Muscle of leg (tissue), 16 donors: ENCODE measurements at places on chromosomes 7 and 10. TPM values are rescaled to one million over a fixed set of nuclear protein-coding genes. Genes with fewer than 3 reads are reported as not detected.
A peak's percentile ranks its signal among the peaks of the same experiment; 100 is the strongest.

Gene FAM237B
- total RNA-seq = not detected

Gene STEAP1
- total RNA-seq = 5.5 TPM

Gene SLC26A3
- not detected for total RNA-seq

Gene AKR1C8
- total RNA-seq = 0.09 TPM

Gene ARL3
- total RNA-seq = 7.6 TPM

Gene OR13A1
- total RNA-seq = not detected

Gene PRDX3
- total RNA-seq = 120 TPM

Gene XRCC2
- total RNA-seq = 3.5 TPM

Gene TACC2
- total RNA-seq = 53.6 TPM

Gene RASA4B
- total RNA-seq = 8.9 TPM

GRCh38 chr7:117872561-117873309 lies 506 bp downstream of the CTTNBP2 start:
- peak; percentile 29 for DNase-seq

GRCh38 chr10:28523725-28524252 lies 9.1 kb upstream of the WAC start:
- DNase-seq = no peak

DNA sequence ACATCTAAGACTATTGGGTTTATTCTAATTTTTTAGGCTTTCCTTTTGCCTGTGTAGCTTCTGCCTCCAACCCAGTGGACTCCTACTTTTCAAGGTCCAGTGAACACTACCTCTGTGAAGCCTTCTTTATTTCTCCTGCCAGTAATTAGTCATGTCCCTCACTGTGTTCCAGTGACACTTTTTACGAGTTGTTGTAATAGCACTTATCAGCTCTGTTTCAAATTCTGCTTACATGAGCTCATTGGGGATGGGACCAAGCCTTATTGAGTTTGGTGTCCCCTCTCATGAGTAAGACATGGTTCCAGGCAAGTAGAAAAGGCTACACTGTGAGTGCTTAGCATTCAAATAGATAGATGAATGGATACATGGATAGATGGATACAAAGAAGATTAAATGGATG lies 184.6 kb downstream of the HIBADH start:
- DNase-seq = no peak

DNA sequence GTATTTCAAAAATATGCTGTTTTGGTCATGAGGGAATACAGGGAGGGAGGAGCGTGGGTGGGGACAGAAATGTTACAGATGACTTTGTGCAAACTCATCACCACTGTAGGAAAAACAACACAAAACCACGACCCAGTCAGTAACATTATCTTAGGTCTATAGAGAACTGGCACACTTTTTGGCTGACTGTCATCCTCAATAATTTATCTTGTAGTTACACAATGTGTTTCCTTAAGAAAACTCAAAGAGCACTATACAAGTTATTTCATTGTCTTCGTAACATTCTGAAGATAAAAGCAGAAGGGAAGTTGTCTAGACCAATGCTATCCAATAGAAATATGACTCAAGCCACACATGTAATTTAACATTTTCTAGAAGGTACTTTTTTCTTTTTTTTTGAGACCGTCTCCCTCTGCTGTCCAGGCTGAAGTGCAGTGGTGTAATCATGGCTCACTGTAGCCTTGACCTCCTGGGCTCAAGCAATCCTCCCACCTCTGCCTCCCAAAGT lies 16.9 kb upstream of the CDK14 start:
- DNase-seq = no peak

- DNase-seq = peak; percentile 45
Measured at GRCh38 chr10:44752451-44753441, 158.4 kb upstream of the TMEM72 start.

GRCh38 chr7:18278316-18278715 lies 217.2 kb upstream of the HDAC9 start:
- DNase-seq = peak; percentile 78

DNA sequence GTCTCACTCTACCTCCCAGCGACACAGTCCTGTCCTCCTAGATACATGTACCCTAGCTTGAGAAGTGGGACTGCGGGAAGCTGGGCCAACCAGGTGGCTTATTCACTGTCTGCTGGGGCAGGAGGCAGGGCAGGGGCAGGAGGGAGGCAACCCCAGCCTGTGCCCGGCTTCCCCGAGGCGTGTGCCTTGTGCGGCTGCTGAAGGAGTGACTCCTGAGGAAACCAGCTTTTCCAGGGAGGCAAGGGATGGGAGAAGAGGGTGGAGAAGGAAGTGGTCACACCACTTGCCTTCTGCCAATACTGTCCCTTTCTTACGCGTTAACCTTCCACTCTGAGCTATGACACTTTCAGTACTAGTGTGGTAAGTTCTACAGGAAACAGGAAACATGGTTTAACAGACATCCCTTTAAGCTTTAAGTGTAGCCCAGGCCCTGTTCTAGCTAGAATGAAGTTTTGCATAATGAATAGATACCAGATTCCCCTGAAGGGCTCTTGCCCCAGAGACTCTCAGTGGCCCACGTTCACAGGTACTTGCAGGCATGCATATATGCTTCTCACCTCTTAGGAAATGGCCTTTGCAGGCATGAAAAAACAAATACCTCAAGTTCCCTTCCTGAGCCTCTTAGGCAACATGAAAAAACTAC lies 40.6 kb downstream of the SYPL1 start:
- peak; percentile 35 for DNase-seq

DNA sequence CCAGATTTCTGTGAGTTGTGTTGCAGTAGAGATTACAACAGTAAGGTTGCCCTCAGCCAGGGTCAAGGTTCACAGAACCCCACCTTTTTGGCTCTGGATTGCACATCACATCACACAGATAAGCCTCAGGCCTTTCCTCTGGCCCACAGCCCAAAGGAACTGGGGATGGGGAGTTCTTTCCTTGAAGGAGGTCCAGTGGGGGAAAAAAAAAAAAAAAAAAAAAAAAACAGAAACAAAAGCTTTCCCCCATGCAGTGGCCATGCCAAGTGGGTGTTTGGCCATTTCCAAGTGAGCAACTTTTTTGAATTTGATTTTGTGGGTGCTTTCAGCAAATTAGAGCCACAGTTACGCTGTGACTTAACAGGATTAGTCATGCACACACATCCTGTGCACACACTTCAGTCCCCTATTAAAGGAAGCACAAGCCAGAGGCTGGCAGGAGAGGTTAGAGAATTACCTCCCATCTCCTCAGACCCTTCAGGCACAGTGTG lies 79.3 kb upstream of the NANOS1 start:
- DNase-seq = no peak

DNA sequence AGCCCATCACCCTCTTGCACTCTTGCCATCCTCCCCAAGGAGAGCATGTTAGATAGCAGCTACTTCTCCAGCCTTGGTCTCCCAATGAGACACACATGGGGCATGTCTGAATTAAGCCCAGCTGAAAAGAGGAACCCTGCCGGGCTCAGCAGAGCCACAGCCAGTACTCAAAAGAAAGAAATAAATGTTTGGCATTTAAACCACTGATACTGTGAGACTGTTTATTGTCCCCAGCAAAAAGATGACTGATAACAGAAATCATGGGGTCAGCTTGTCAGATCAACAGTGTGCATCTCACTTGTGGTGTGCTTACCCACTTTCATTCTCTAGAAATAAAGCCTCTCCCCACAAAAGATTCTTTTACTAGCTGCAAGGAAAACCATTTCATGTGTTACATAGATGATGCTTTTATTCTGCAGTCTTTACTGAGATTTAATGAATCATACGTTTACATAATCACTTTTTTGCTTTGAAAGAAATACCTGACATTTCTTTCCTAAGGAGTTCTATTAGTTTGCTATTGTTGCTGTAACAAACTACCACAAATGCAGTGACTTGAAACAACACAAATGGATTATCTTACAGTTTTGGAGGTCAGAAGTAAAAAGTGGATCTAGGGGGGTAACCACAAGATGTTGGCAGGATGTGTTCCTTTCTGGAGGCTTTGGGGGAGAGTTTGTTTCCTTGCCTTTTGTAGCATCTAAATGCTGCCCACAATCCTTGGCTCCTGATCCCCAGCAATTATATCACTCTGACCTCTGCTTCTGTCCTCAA lies 20.9 kb downstream of the ANKRD7 start:
- DNase-seq = no peak

- DNase-seq = no peak
Measured at GRCh38 chr10:120477743-120478141, 20.7 kb downstream of the PLPP4 start.

GRCh38 chr7:116041615-116042014 lies 11.1 kb upstream of the TFEC start:
- no peak for DNase-seq

DNA sequence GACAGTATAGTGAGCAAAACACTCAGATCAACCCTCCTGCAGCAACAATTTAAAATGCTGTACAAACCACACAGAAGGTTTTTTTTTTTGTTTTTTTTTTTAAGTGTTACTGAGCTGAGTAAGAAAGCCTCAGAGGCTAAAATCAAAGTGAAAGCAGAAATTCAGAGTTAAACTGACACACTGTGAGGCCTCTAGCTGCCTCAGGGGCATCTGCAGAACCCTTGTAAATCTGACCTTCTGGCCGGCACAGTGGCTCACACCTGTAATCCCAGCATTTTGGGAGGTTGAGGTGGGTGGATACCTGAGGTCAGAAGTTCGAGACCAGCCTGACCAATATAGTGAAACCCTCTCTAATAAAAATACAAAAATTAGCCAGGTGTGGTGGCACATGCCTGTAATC lies 7.4 kb upstream of the GNA12 start:
- no peak for DNase-seq

- peak; percentile 92 for DNase-seq
Measured at GRCh38 chr7:74149603-74150002, 24.6 kb upstream of the EIF4H start.

GRCh38 chr10:14560274-14560673 lies 214.4 kb downstream of the FAM107B start:
- DNase-seq = peak; percentile 35

GRCh38 chr10:12279281-12279680 lies 70.1 kb upstream of the CAMK1D start:
- no peak for DNase-seq

GRCh38 chr10:120800528-120801323 lies 50.4 kb upstream of the WDR11 start:
- no peak for DNase-seq

DNA sequence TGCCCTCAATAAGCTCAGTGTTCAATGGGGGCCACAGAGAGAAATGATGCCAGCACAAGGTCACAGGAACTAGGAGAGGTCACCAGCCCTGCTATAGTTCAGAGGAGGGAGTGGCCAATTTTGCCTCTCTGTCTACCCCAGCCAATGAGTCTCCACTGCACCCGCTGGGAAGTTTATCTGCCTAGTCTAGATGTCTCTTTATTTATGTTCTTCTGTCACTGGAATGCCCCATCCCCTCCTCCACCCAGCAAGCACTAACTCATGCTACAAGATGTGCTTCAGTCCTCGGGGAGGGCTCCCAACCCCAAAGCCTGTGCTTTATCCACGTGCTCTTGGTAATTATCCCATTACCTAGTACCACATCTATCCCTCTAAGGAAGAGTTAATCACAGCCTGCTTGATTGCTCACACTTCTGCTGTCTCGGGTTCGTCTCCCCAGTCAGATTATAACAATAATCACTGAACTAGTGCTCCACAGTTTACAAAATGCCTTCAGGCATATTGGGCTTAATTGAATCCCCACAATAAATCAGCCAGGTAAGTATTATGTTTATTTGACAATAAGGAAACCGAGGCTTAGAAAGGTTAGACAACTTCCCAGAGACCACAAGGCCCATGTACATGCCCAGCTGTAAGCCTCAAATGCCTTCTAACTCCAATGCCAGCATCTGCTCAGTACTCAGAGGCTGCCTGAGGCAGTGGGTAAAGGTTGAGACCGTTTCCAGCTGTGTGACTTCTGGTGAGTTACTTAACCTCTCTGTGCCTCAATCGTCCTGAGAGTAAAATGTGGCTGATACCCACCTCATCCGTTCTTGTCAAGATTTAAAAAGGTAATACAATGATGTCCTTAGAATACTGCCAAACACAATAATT lies 3.9 kb downstream of the HIP1 start:
- no peak for DNase-seq

DNA sequence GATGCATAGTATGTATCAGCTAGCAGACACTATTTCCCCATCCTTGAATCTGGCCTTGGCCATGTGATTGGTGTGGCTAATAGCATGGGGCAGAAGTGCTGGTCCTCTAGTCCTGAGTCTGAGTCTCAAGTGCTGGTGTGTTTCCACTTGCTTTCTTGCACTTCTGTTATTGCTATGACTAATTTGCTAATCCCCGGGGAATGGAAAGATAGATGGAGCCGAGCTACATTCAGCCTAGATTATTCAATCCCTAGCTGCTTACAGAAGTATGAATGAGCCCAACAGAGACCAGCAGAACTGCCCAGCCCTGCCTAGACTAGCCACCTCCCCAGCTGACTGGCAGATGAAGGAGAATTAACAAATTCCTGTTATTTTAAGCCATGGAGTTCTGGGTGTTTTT lies 53.2 kb upstream of the SYPL1 start:
- no peak for DNase-seq

GRCh38 chr10:132588301-132589013 lies 50.9 kb downstream of the INPP5A start:
- DNase-seq = peak; percentile 92

DNA sequence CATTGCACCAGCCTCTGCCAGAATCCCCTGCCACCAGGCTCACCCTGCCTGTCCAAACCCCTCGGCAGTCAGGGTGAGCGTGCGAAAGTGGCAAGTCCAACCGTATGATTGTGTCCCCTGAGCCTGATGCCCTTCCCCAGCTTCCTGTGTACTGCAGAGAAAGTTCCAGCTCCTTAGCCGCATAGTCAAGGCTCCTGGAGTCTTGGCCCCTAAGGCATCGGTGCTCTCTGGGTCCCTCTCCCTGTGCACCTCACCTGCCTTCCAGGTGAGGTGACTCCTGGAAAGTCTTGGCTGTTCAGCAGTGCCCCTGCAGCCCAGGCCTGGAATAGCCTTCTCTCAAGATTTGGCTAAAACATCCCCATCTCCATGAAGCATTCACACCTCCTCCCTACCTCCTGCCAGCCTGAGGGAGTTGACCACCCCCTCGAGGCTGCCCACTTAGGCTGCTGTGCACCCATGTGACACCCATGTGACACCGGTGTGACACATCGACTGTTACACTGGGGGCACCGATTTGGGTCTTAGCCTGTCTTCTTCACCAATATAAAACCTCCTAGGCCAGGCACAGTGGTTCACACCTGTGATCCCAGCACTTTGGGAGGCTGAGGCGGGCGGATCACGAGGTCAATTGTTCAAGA lies 56.1 kb upstream of the ELN start:
- no peak for DNase-seq
